ENCODE measurements at places on chromosomes 2 and 18.

- DNase-seq = no peak
Measured at GRCh38 chr2:3142210-3142609, 235.4 kb downstream of the EIPR1 start.

- no peak for DNase-seq
Measured at GRCh38 chr2:44433895-44434294, 72.1 kb downstream of the CAMKMT start.

DNA sequence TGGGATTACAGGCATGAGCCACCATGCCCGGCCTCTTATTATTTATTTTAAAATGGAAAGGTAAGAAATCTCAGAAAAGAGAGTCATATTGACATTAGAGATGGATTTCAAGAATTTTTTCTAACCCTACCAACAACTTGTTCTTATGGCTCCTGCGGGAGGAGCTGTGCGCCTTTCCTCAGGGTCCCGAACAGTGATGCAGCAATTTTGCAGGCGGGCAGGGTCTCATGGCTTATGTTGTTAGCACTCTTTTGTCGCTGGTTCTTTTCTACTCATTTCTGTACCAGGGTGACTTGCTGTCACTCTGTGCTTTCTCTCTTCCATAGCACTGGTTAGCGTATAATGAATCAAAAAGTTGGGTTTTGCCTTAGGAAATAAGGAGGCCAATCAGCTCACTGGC is 148.8 kb upstream of the DLGAP1 start:
- DNase-seq = no peak

DNA sequence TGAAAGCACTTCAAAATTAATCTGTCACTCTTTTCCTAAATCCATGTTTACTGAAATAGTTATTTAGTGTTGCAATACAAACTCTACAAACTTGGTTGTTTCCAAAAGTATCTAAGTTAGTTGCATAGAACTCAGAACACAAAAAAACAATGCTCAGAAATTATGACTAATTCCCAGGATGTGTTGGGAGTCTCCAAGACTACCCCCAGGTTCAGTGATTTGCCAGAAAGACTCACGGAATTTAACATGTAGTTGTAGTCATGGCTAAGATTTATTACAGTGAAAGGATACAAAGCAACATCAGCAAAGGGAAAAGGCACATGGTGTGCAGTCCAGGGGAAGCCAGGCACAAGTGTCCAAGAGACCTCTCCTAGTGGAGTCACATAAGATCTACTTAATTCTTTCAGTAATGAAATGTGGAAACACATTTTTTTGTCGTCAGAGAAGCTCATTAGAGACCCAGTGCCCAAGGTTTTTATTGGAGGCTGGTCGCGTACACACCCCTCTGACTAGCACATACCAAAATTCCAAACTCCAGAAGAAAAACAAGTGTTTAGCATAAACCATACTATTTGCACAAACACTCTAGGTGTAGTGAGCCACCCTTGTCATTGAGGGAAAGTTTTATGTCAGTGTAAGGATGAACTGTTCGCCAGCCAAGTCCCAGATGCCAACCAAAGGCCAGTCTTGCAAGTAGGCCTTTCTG is 43.3 kb upstream of the CYP20A1 start:
- no peak for DNase-seq

DNA sequence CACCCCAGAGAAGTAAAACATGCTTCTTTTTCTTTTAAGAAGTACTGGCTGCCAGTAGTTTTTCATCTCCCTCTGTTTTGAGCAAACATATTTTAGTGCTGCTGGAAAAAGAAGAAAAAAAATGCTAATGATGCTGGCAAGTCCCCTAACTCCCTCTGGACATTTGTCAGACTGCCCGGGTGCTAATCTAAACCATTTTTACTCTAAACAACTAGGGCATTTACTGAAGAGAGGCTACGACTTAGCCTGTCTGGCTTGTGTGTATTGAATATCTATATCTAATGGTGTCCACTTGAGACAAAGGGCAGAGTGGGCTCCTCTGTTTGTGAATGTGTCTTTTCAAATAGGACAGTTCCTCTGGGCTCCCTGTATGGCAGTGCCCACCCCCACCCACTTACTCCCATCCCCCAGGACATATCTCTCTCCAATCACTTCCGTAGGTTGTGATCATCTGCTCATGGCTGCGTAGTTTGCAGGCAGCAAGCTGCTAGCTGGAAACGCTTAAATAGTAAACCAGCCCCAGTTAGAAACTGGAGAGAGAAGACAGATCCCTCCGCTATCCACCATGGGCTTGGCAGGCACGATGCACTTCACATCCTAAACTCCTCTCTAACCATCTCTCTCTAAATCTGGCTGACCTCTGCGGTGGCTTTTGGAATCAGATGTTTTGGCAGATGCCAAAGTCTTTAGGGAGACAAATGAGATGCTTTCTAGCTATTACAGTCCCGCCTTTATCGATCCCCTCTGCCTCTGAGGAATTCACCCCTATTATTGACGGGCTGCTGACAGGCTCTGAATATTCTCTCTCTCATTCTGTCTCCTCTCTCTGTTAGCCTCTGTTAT is 58.3 kb downstream of the DOCK10 start:
- DNase-seq = no peak

DNA sequence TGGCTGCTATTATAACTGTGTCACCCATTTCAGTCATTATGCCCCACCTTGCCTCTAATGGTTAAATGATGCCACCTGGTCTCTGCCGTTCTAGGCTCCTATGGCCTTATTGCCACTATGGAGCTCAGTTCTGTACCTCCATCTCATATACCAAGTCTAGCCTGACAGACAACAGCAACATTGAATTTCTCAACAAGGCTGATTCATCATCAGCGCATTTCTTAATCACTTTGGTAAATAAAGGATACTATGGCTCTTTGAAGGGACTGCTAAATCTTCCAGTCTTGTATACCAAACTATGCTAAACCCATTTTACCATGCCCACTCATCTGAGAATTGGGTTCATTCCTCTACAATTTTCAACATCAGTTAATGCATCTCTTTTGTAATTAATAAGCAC is 784.5 kb upstream of the CELF4 start:
- DNase-seq = no peak

- DNase-seq = peak; percentile 48
Measured at GRCh38 chr2:55862673-55863390, 60.8 kb downstream of the EFEMP1 start.

GRCh38 chr18:31077878-31078277 is 24.3 kb downstream of the DSC2 start:
- no peak for DNase-seq

All from brain pericyte (primary cell).